ENCODE measurements at places on chromosomes 1 and 21. TPM values are rescaled to one million over a fixed set of nuclear protein-coding genes. Genes with fewer than 3 reads are reported as not detected.
A peak's percentile ranks its signal among the peaks of the same experiment; 100 is the strongest.

DNA sequence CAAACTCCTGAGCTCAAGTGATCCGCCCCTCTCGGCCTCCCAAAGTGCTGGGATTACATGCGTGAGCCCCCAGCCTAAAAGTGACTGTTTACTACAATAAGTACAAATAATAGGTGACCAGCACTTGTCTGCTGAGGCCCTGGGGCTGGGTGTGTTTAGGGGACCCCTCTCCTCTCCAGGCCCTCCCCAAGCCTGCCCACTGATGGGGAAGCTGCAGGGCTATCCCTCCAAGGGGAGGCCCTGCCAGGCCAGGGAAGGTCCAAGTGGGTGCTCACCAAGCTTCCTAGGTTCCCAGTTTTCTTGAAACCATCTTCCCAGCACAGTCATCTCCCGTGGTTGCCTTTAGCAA, 60.7 kb downstream of the H3-3A start:
- DNase-seq: no peak

- no peak for DNase-seq
Measured at GRCh38 chr1:219412772-219413171, 200.1 kb downstream of the ZC3H11B start.

DNA sequence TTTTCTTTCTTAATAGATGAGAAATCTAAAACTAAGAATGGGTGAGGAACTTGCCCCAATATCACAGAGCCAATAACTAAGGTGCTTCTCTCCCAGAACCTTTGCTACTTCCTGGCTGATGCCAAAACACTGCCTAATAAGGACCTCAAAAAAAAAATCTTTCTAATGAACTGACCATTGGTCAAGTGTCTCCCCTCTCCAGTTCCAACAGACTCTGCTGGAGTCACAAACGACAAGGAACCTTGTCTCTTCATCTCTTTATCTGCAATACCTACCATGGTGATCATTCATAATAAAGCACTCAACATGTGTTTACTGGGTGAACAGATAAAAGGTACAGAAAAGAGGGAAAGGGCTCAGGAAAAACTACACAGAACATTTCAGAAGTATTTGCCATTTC, 197.4 kb downstream of the LTN1 start:
- DNase-seq: no peak

DNA sequence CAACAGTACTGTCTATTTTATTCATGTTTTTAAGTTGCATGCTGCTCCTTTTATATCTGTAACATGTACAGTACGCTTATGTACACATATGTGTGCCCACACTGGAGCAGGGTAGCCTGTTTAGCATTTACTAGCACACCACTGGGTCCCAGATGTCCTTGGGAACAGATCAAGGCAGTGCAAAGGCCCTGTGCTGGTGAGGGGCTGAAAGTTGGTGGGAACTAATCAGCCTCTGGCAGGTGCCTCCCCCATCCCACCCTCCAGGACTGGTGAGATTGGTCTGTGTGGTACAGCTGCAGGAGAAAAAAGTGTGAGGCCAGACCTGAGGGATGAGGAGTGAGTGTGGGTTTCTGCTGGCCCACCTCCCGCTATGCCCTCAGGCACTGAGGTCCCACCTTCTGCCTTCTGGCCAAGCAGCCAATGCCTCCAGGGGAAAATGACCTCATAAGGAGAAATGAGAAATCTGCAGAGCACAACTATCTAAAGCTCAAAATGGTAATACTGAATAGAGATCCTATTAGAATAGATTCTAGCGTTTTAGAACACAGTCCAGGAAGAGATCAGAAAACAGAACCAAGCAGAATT, 58.9 kb downstream of the POFUT2 start:
- DNase-seq: no peak

DNA sequence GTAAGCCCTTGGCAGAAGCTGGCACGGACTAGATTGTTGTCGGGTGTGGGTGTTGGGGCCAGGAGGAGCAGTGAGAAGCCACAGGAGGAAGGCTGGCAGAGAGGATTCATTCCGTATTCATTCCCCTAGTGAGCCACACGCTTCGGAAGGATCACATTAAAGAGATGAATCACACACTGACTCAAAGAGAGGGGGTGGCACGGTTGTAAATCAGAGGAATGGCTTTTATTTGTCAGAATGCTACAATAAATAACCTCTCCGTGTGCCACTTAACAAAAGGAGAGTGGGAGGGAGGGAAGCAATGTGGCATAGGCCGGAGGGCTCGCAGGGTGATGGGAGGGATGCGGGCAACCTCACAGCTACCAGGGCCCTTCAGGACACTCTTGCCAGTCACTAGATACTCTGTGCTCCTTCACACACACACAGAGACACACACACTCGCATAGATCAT, 135.5 kb downstream of the HIVEP3 start:
- DNase-seq: no peak

GRCh38 chr1:22557341-22557950, 5.8 kb upstream of the EPHA8 start:
- DNase-seq: no peak

GRCh38 chr1:18157968-18158367, 50.4 kb downstream of the IGSF21 start:
- DNase-seq: no peak

- DNase-seq: no peak
Measured at GRCh38 chr1:181296180-181296579, 187.1 kb upstream of the CACNA1E start.

GRCh38 chr1:241721011-241721410, 68.9 kb downstream of the WDR64 start:
- DNase-seq: no peak

GRCh38 chr1:39787468-39787867, 1.2 kb downstream of the BMP8B start:
- no peak for DNase-seq

- no peak for DNase-seq
Measured at GRCh38 chr21:34679051-34679450, 10.3 kb downstream of the CLIC6 start.

- DNase-seq: peak; percentile 75
Measured at GRCh38 chr1:247332215-247332622, 552 bp upstream of the ZNF496 start.

DNA sequence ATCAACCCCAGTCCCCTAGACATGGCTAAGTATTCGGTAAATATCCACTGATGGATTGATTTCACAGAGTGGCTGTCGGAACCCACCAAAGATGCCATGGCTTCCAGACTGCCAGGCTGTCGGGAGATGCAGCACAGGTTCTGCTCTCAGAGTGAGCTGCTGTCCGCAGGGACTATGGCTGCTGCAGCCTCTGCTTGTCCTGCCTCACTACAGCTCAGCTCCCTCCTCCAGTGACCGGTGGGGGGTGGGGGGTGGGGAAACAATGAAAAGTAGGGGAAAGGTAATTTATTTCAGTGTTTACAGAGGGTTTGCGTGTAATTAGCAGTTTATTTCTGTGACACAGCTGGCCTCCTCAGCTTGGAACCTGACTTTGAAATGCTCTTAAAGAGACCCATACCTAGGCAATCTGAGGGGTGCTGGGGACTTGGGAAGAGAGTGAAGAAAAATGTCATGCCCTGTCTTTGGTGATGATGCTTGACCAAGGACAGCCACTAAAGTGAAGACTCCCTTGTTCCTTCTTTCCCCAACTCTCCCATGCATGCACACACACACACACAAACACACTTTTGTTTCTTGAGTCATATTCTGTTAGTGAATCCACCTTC, 109.0 kb downstream of the CACNA1E start:
- DNase-seq: no peak

DNA sequence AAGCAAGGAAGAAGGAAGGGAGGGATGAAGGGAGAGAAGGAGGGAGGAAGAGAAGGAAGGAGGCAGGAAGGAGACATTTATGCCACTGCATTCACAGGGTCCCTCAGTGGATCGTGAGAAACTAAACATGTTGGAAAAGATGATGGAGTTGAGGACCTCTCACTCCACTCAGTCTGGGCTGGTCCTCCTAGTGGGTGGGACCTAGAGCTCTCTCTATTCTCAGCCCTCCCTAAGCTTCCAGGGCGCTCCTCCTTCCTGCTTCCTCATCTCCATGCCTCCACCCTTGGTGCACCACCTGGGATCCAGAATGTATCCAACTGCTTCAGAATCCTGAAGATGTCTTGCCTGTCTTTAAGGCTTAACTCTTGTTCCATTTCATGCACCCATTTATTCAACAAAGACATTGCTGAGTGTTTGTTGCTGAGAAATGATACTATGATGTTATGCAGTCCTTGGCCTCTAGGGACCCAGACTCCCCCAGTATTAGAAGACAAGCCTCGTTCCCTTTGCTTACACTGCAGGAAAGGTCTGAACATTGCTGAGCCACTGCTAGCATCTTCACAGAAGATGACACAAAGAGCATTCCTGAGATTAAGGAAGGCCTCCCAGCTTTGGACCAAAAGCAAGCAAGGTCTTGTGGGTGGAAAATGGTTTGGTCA, 88.5 kb downstream of the BEND5 start:
- DNase-seq: no peak

- no peak for DNase-seq
Measured at GRCh38 chr1:53740621-53741105, 1.7 kb upstream of the GLIS1 start.

DNA sequence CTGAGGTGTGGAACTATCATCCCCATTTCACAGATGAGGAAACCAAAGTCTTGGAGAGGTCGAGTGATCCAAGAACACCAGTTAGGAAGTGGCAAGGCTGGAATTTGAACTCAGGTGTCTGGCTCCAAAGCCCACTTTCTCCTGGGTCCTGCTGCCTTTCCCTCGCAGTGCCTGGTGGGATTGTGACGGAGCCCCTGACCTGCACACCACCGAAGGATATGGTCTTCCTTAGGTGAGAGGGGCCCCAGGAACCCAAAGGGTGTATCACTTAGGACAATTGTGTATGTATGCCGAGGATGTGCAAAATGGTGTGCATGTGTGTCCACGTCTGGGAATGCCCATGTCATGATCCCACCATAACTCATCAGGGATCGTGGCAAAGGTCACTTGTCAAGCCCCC, 392.7 kb downstream of the MATN1 start:
- no peak for DNase-seq

- DNase-seq: peak; percentile 66
Measured at GRCh38 chr1:45205011-45205909, 1.1 kb downstream of the ZSWIM5 start.

DNA sequence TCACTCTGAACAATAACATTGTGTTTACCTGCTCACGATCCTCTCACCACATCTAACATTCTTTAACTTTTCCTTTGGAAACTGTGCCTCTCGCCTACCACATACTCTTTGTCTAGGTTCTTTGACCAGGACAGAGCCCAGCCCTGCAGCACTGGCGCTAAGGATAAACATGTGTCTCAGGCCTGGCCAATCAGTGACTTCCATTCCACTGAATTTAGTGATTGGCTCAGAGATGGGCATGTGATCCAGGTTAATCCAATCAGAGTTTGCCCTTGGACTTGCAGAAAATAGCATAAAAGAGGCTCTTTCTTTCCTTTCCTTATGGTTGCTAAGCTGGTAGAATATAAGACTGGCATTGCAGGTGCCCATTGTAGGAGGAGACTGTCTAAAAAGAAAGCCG, 605.7 kb downstream of the MATN1 start:
- DNase-seq: no peak

GRCh38 chr1:206971029-206971655, 882 bp upstream of the FCAMR start:
- no peak for DNase-seq

GRCh38 chr1:201436393-201436792, 14.9 kb upstream of the TNNI1 start:
- no peak for DNase-seq

DNA sequence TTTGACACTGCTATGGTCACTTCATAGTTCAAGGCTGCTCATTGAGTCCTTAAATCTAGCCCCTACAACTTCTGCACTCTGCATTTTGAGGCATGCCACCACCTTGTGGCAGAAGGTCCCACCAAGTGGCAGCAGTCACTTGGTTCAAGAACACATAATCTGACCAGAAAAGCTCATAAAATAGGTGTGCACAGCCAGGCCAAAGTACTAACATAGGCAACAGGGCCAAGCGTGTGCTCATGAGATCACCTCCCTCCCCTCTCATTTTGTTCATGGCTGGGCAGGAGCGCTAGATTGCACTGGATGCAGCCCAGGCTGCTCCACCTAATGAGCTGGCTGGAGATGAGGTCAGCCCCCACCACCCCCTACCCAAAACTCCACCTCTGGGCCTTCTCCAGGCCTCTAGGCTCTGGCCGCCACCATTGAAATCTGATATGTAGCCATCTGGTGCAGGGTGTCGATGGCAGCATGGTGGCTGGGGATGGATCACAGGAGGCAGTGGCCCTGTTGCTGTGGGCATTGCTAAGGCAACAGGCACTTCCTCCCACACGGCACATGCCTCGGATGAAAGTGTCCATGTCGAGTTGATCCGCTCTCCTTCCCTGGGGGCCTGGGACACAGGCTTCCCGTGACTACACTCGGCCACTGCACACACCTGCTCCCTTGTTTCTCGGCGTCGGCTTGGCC, 193.2 kb downstream of the TRABD2B start:
- no peak for DNase-seq

GRCh38 chr21:17472592-17473271, 40.1 kb upstream of the CXADR start:
- no peak for DNase-seq

DNA sequence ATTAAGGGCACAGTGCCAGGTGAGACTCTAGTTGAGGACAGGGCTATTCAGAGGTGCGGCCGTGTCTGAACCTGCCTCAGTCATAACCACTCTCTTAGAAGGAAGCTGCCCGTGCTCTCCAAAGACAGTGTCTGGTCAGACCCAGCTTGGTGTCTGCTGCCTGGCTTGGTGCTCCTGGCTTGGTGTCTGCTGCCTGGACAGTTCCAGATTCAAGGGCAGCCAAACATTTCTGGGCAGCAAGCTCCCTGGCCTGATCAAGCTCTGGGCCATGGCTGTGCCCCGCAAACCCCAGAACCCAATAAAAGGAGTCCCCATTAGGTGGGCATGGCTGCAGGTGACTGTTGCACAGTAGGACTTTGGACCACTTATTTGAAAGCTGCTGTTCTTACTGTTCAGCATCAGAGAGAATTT, 27.7 kb downstream of the NEK2 start:
- no peak for DNase-seq

GRCh38 chr1:12596007-12596821, 21.8 kb downstream of the DHRS3 start:
- DNase-seq: peak; percentile 90

Gene PYGO2
- 25.0 TPM for total RNA-seq

Gene LENEP
- total RNA-seq: not detected

Gene SRGAP2
- total RNA-seq: 149 TPM

Gene FCGR3A
- 48.8 TPM for total RNA-seq

Gene CHD5
- 0.09 TPM for total RNA-seq

Gene SPRR3
- total RNA-seq: 0.45 TPM

Gene ETV3L
- not detected for total RNA-seq

Gene FCMR
- total RNA-seq: 5.0 TPM

Gene NTNG1
- total RNA-seq: 8.2 TPM

Gene CNTN2
- 8.0 TPM for total RNA-seq

Gene CLCNKB
- total RNA-seq: 1.4 TPM

Gene ATP1A2
- 136 TPM for total RNA-seq

Gene FNDC5
- 1.6 TPM for total RNA-seq
